ENCODE measurements at places on chromosomes 5 and 9. TPM values are rescaled to one million over a fixed set of nuclear protein-coding genes. Genes with fewer than 3 reads are reported as not detected.

DNA sequence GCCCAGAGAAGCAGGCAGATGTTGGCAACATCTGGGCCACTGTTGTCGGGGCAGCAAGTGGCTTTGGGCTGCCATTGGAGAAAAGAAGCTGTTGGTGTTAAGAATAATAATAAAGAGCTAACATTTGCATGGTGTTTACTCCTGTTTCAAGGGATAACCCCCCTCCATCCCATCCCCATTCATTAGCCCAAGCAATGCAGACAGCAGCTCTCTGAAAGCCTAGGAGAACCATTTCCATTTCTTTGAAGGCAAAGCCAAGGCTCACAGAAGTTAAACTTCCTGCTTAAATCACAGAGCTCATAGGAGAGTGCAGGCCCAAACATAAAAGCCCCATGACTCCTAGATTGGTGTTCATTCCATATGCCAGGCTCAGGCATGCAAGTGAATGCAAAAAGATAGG is 175.4 kb downstream of the ASTN2 start:
- DNase-seq = no peak

GRCh38 chr5:135457424-135458071 is 5.4 kb upstream of the TIFAB start:
- peak; percentile 38 for DNase-seq

The CERT1 gene
- 45.1 TPM for total RNA-seq

The MPDZ gene
- total RNA-seq = not detected

The PARP8 gene
- total RNA-seq = 162 TPM

Data from naive thymus-derived CD8-positive, alpha-beta T cell (primary cell).